ENCODE measurements at places on chromosomes 3 and 15.

DNA sequence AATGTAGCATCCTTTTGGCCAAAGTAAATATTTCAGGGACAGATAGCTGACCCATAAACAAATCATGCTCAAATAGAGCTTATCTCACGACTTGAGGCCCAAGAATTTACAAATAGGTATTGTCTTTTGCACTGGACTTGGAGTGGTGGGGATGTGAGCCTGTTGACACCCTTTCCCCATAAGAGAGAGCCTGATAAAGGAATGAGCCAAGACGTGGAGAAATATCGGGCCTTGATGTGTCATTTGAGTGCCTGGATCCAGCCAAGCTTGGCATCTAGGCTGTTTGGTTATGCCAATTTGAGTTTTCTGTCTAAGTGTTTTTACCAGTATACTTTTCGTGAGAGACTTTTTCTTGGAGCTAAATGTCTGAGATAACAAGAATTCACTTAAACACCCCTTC lies 112.9 kb upstream of the RGMA start:
- DNase-seq, result no peak

DNA sequence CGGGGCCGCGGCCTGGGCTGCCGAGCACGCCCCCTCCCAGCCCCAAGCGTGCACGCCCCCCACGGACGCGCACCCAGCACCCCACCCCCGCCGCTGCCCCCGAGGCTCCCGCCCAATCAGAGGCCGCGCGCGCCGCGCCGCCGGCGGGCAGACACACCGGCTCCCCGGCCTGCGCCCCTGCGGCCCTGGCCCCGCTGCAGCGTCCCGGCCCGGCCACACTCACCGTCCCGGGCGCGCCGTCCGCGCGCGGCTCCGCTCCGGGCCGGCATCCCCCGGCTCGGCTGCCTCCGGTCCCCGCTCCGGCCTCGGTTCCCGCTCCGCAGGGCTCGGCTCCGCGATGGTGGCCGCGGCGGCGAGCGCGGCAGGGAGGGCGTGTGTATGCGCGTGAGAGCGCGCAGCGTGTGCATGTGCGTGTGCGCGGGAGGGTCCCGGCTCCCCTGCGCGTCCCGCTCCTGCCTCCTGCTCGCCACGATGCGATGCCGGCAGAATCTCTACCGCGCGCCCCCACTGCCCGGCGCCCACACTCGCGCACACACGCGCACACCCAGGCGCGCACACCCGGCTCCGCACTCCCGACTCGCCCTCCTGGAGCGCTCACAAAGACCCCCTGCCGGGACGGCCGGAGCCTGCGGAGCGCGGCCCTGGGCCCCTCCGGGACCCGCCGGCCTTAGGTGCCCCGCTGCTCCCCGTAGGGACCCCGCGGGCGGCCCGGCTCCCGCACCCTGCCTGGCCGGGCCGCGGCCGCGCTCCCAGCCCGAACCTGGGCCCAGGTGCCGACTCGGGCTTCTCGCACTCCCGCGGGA lies 186.5 kb upstream of the LINGO1 start:
- DNase-seq, result no peak

GRCh38 chr15:70770863-70771262 lies 7.5 kb upstream of the UACA start:
- no peak for DNase-seq

- no peak for DNase-seq
Observed at GRCh38 chr15:94305133-94305532, 73.8 kb downstream of the MCTP2 start.

DNA sequence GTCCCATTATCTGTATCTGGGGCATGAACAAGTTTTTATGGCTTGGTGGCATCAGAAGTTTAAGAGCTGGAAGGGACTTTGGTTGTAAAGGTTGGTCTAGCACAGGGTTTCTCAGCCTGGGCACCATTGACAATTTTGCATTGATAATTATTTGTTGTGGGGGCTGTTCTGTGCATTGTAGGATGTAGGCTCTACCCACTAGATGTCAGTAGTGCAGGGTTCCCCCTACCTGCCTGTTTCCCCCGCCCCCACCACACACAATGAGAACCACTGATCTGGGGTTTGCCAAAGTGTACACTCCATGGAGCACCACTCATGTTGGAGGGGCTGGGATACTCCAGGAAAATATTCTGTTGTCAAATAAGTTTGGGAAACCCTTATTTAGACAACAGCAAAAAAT lies 42.7 kb downstream of the PLCL2 start:
- DNase-seq, result no peak

- DNase-seq, result no peak
Observed at GRCh38 chr3:169410430-169410829, 253.1 kb downstream of the MECOM start.

DNA sequence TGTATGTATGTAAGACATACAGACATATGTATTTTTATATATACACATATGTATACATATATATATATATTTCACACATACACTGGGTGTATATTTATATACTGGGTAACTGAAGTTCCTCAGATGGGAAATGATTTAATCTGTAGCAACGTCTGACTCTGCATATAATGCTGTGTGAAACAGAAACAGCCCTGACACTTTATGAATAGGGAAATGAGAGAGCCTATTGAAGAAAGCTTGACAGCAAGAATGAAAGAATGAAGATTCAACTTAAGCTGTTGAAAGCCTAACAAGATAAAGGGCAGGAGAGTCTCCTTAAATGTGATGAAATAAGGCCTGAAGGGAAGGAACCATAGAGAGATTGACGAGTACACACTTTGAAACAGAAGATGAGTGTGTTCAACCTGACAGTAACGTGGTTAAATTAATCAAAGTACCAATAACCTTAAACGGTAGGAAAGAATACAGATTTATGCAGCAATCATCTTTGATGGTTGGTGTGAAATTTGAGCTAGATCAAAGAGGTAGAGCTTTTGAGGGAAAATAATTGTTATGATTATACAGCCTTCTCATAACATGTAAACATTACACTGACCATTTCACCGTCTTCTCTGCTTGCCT lies 169.9 kb downstream of the MECOM start:
- no peak for DNase-seq

- DNase-seq, result no peak
Observed at GRCh38 chr3:119652306-119653033, 7.9 kb downstream of the POPDC2 start.

GRCh38 chr3:43769885-43770425 lies 79.2 kb downstream of the ABHD5 start:
- DNase-seq, result no peak

DNA sequence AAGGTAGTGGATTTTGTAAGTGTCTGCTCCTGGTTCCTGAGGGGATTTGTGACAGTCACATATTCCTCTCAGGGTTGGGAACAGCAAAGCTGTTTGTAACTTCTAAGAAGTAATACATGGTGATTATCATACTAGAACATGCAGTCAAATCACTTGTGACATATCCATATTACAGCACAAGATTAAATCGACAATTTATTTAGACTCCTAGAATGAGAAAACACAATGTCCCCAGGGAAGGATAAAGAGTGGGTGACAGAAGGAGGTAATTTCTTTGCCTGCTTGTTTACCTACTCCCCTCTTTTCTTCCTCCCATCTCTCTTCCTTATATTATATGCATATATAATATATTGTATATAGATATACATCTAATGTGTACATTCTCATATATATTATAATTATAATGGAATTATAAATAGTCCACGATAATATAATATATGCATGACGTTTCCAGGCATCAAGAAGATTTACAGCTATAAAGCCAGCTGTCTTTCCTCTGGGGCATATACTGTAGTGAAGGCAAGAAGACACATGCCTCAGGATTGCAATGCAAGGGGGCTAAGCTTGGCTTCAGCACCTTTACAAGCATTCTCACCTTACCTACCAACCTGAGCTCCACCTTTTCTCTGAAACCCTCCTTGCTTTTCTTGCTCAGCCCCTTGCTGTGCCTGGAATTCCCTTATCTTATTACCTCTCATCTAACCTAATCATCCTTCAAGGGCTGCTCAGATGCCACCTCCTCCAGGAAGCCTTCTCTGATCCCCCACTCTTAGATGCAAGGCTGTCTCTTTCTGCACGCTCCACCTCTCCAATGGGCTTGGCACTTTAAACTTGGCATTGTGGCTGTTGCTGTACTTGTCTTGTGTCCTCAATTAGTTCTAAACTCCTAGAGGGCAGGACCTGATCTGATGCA lies 73.1 kb upstream of the PIAS1 start:
- DNase-seq, result no peak

- DNase-seq, result no peak
Observed at GRCh38 chr3:99637368-99638111, 854 bp upstream of the COL8A1 start.

GRCh38 chr15:25501828-25502446 lies 63.1 kb upstream of the UBE3A start:
- no peak for DNase-seq

DNA sequence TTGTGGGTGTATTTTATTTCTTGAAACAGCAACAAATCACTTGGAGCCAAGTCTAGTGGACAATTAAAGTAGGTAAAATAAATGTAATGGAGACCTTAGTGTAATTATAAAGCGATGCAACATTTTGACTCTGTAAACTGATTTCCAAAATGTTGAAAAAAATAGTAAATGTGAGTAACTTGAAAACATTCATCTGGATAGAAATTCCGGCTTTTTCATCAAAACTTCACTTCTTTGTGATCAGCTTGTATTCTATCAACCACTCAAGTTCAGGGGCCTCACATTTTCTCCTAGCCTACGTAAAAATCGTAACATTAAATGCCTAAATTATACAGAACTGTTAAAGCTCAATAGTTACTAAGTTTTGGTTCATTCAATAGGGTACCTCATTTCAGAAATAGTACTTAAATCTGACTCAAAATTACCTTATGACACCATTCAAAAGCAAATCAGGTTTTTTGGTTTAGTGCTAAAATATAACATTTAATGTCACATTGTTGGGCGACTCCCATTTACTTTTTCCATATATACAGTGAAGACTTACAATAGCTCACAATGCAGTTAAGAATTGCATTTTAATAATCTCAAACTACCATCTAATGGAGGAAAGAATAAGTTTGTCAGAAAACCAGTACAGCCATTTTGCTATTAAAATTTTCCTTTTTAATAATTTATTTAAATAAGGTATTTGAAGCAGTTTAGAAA lies 12.7 kb downstream of the CCNL1 start:
- no peak for DNase-seq

DNA sequence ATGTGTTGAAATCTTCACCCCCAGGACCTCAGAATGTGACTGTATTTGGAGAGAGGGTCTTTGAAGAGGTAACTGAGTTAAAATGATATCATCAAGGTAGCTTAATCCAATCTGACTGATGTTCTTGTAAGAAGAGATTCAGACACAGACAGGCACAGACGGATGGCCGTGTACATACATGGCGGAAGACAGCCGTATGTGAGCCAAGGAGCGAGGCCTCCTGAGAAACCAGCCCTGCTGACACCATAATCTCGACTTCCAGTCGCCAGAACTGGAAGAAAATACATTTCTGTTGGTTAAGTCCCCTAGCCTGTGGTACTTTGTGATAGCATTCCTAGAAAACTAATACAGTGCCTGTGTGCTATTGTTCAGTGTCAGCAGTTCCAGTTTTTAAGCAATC lies 73.6 kb downstream of the APBA2 start:
- no peak for DNase-seq

GRCh38 chr15:62951481-62951880 lies 91.1 kb upstream of the TPM1 start:
- no peak for DNase-seq

DNA sequence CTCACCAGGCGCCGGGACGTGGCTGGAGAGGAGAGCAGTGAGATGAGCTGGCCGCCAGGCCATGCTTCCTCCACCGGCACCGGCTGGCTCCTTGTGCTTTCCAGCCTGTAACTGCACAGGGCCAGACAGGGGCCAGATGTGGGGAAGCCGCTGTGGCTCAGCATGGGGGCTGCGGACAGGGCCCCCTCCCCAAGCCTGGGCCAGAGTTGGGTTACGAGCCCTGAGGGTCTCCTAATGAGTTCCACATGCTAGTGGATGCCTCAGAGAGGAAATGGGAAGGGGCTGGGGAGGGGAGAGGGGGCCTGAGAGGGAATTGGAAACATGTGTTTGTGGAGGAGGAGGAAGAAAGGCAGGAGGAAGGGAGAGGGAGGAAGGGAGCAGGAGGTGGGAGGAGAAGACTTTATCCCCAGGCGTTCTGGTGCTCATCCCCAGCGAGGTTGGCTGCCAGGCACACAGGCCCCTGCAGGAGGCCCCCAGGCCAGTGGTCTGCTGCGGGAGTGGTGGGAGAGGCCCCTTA lies 11.7 kb upstream of the DUSP7 start:
- DNase-seq, result no peak

DNA sequence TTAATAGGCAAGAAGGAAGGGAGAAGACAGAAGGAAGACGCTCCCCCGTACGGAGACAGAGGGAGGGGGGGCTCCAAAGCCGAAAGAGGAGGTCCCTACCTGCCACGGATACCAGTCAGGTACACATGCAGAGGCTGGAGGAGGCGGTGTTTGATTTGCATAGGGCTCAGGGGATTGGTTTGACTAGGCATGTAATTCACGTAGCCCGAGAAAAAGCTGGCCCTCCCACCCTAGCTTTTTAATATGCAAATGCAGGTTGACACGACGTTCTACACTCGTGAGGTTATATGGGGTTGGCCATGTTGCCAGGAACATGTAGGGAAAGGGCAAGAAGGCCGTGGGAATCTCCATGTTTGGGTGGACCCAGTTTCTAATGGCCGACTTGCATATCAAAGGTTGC lies 29.8 kb downstream of the ZNF592 start:
- no peak for DNase-seq

DNA sequence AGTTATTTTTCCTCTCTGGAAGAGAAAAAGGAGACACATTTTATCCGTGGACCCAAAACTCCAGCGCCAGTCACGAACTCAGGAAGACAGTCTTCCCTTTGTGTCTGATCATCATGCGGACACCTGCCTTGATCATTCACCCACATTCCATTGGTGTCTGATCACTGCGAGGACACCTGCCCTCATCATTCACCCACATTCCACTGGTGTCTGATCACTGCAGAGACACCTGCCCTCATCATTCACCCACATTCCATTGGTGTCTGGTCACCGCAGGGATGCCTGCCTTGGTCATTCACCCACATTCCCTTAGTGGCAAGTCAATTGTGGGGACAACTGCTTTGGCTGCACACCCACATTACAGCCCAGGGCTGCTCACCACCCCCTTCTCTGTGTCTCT lies 148.9 kb downstream of the ROBO1 start:
- no peak for DNase-seq

GRCh38 chr3:182940266-182940808 lies 40.0 kb downstream of the DCUN1D1 start:
- no peak for DNase-seq

- no peak for DNase-seq
Observed at GRCh38 chr3:3516996-3517395, 282.2 kb upstream of the LRRN1 start.

GRCh38 chr3:185225523-185225922 lies 28.3 kb downstream of the EHHADH start:
- DNase-seq, result no peak

DNA sequence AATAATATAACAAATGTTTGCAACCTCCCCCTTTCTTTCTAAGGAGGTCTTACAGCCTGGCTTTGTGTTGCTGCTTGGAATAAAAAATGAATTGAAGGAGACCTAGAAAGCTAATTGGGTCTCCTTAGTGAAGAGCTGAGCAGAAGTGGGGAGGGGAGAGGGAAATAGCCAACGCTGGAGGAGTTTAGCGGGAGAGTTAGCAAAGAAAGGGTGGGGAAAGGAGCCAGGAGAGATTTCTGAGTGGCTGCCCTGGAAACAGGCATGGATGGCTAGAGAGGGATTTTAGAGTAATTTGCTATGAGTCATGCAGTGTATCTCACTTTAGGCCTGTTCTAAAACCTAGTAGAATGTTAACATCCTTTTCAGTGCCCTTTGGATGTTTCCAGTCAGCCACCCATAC lies 45.2 kb upstream of the PFN2 start:
- DNase-seq, result no peak

GRCh38 chr3:37453393-37454389 lies 279.3 kb upstream of the LRRFIP2 start:
- DNase-seq, result no peak
